Kidney glomerular epithelial cell (primary cell): ENCODE measurements at places on chromosomes 2 and 18.

DNA sequence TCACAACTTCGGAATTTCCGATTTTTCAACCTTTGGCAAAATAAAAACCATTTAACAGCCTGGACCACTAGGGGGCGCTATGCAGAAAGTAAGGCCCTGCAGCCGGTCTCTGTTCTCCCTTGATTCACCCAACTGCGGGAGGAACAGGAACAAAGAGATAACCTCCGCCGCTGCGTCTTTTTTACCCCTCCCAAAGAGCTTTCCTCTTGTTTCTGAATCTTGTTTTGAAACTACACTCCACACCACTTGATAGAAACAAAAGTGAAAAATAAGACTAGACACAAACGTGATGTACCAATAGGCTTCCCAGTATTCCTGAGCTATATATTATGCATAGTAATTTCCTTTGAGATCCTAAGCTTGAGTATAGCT, 231.2 kb downstream of the MYO3B start:
- peak; percentile 50 for DNase-seq

GRCh38 chr18:21205695-21206094, 36.3 kb upstream of the GREB1L start:
- no peak for DNase-seq

DNA sequence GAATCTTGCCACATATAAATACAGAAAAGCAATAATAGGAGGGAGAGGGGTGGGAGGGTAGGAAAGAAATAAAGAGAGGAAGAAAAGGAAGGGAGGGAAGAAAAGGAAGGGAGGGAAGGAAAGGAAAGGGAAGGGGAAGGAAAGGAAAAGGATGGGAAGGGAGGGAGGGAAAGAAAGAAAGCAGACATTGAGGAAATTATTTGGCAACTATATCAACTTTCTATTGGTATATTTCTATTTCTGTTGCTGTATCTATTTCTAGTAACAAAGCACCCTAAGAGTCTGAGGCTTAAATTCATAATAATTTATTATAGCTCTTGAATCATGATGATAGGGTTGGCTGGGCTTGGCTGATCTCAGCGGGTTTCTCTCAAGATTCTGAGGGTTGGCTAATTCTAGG, 648.0 kb downstream of the CCDC85A start:
- no peak for DNase-seq

GRCh38 chr2:30736461-30737325, 70.6 kb downstream of the CAPN13 start:
- no peak for DNase-seq

- peak; percentile 31 for DNase-seq
These were observed 95.6 kb downstream of the ITGA4 start for GRCh38 chr2:181552808-181553207.
